NCI-H2171 treated with DMSO at 0.1 percent for 48 hours (cell line): ENCODE measurements at places on chromosomes 1 and 21.

DNA sequence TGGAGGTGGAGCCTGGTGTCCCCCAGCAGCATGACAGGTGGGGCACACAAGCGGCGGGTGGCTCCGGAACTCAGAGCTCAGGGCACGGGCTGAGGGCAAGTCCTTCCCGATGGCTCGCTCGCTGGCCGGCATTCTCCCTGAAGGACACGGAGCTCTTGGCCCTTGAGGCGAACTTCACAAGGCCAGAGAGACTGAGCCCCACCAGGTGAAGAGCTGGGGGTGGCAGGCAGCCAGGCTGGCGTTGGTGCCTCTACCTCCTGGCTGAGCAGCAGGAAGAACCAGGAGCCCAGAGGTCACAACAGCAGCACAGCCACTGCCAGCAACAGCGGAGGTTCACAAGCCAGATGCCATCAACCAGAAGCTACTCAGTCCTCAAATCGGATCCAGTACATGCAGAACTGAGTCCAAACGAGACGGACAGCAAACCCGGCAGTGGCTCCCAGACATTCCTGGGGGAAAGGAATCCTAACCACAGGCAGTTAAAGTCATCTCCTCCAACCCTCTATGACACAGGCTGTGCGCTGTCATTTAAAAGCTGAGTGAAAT, 54.1 kb downstream of the NPHP4 start:
- peak; percentile 4 for DNase-seq

DNA sequence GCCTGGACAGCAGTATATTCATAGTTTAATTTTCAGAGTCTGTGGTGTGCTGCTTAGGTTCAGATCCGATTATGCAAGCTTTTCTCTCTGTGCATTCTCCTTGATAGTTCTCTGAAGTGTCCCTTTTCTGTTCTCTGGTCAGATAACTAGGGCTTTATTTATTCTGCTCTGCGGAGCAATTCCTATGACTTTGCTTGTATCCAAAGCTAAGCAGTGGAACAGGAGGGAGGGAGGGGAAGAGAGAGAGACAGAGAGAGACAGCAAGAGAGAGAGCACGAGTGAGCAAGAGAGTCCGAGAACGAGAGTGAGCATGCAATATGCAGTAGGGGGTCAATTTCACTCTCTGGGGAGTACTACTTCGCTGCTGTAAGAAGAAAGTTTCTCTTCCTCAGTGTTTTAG, 113.3 kb downstream of the XPR1 start:
- no peak for DNase-seq

DNA sequence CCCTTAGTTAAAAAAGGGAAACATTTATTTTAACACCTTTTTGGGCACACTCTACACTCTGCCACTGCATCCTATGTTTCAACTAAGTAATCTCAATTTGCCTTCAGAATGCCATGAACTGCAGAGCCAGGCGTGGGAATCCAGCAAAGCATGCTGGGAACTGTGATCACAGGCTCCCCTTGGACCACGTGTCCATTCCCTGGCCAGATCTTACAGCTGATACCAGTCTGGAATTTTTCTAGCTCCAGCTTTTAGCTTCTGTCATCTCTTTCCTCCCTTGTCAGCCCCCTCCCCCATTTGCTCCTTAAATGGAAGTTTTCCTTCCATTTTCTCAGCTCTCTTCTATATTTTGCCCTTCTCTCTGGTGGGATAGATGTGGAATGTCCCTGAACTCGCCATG, 29.4 kb downstream of the RCSD1 start:
- DNase-seq, result no peak

DNA sequence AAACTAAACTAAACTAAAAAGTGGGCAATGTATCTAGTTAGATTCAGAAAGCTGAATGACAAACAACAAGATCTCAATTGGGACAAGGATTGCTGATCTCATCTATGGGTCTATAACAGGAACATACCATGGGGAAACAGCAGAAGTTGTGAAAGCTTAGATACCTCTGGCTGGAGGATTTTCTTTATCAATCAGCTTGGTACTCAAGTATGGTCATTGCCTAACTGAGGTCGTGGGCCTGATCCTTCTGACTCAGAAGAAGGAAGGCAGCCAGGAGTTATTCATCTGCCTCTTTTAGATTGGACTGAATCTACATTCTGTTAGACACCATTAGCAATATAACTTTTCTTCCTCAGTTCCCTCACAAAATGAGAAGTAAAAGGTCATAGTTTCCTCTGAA, 39.7 kb downstream of the DNTTIP2 start:
- DNase-seq, result no peak

GRCh38 chr1:94783342-94784189, 36.6 kb upstream of the SLC44A3 start:
- no peak for DNase-seq
